WTC11 (cell line): ENCODE measurements at places on chromosomes 5 and 9.

DNA sequence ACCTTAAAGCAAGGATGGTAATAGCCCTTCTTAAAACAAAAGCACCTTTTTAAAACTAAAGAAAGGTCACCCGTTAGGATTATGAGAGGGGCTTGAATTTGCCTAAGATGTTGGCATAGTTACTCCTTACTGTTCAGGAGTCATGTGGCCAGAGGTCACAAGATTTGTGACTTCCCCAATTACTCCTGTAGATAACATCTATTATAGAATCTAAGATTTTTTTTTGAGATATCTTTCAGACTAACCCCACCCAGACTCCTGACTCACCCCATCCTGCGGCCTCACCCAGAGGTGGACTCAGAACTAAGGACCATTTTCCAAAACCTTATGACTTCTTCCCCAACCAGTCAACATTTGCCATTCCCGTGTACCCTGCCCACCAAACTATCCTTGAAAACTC is 2.4 kb downstream of the CD180 start:
- no peak for DNase-seq

DNA sequence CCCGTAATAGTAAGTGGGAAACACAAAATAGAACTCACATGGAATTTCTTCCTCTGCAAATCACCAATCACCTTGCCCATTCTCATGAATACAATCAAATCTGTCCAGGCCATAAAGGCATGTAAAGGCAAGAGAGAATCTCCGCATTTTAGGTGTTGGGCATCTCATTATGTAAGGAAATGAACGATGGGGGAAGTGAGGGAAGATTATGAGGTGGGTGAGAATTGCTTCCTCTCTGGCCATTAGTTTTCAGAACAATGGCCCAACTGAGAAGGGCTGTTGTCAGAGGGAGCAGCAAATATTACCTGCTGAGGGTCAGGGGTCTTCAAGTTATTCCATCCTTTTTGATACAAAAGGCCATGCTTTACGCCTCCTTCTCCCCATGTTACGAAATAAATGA is 455.1 kb downstream of the ARHGEF28 start:
- DNase-seq, result no peak

DNA sequence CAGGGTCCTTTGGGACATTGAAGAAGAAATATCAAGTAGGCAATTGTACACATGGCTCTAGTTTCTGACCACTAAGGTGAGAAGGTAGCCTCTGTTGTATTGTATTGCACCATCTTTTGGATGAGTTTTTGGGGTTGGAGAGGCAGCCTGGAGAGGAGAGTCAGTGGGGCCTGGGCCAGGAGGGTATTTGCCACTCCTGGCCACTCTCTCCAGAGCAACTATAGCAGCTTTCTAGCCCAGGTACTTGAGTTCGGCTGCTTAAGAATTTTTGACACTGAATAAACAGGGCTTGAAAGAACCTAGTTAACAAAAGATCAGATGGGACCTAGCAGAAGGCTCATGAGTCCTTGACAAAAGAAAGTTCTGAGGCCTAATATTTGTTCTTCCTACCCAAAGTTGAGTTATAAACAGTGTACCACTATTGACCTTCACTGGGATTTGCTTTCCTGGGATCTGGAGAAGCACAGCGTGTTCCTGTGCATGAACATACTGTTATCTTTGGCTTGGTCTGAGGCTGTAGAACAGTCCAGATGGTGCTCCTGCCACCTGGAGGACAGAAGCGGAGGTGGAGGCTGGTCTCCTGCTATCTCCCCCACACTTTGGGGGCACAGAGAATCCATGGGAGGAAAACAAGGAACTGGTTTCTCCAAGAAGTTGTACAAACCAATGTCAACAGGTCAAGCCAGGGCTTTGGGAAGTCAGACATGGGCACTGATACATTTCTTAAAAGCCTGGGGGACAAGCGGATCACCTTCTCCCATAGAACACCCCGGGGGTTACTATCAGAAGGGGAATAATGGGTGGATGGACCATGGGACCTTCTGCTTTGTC is 110.4 kb upstream of the LIFR start:
- DNase-seq, result peak; percentile 52

DNA sequence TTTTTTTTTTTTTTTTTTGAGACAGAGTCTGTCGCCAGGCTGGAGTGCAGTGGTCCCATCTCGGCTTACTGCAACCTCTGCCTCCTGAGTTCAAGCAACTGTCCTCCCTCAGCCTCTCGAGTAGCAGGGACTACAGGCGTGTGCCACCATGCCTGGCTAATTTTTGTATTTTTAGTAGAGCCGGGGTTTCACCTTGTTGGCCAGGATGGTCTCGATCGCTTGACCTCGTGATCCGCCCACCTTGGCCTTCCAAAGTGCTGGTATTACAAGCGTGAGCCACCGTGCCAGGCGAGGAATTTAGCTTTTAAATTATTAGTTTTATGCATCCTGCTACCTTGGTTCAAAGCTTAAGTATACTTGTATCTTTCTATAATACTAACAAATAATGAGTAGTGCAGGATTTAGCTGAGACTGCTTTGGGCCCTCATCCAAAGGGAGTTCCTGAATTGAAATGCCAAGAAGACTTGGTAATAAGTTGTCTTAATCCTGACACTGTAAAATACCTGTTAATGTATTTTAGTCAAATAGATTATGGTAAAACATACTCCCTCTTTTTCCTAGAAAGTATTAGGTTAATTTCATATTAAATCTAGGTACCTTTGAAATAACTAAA is 5.0 kb downstream of the CDC42SE2 start:
- no peak for DNase-seq

DNA sequence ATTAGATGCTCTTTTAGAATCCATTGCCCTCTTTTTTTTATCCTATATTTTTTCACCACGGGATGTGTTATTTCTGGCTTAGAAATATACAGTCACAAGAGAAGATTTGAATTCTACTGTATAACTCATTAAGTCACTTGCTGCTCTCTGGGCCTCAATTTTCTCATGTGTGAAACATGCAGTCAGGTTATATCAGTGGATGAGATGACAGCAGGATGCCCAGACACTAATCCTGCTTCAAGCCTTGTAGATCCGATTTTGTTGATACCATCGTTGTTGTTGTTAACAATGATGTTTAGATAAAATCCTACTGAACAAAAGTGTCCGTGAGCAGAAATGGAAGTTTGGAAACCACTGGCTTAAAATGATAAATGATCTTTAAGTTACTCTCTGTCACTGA is 421.9 kb upstream of the DMAC1 start:
- no peak for DNase-seq

GRCh38 chr9:35172878-35173277 is 11.1 kb downstream of the UNC13B start:
- DNase-seq, result no peak

- no peak for DNase-seq
Observed at GRCh38 chr9:70257502-70257901, 1.3 kb upstream of the SMC5 start.

DNA sequence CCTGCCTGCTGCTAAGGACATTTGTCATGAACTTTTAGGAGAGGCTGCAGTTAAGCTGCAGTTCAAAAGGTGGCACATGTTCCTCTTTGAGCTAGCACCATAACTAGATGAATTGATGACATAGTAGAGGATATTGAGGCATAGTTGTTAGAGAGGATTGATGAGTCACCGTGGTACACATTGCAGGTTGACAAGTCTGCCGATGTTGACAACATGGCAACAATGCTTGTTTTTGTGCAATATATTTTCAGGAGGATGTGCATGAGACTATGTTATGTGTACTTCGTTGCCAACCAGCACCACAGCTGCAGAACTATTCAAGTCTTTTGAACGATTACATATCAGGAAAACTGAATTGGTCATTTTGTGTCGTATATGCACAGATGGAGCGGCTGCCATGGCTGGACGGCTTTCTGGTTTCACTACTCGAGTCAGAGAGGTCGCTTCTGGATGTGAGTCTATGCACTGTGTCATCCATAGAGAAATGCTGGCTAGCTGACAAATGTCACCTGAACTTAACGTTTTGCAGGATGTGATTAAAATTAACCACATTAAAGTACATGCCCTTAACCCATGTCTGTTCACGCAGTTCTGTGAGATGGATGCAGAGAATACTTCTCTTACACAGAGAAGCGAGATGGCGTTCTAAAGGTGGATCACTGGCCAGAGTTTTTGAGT is 24.2 kb downstream of the ANP32B start:
- no peak for DNase-seq

DNA sequence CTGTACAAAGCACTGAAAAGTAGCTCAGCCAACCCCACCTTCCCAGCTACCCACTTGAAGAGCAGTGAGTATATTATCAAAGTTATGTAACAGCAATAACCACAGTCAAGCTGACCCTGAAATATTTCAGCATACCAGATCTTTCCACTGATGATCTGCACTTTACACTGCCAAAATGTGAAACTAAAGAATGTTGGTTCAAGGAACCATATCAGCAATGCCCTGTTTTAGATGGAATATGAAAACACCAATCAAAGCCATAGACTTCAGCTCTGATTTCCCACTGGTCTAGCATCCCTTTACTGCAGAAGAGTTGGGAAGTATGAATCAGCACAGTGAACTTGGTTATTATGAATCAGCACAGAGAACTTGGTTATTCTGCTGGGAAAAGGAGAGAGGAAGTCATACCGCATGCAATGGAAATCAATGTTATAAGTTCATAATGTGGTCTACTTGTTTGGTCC is 20.0 kb downstream of the CEMIP2 start:
- no peak for DNase-seq

- DNase-seq, result no peak
Observed at GRCh38 chr5:173718469-173718868, 102.0 kb upstream of the BOD1 start.

GRCh38 chr5:167634432-167634831 is 657.0 kb upstream of the WWC1 start:
- DNase-seq, result no peak

DNA sequence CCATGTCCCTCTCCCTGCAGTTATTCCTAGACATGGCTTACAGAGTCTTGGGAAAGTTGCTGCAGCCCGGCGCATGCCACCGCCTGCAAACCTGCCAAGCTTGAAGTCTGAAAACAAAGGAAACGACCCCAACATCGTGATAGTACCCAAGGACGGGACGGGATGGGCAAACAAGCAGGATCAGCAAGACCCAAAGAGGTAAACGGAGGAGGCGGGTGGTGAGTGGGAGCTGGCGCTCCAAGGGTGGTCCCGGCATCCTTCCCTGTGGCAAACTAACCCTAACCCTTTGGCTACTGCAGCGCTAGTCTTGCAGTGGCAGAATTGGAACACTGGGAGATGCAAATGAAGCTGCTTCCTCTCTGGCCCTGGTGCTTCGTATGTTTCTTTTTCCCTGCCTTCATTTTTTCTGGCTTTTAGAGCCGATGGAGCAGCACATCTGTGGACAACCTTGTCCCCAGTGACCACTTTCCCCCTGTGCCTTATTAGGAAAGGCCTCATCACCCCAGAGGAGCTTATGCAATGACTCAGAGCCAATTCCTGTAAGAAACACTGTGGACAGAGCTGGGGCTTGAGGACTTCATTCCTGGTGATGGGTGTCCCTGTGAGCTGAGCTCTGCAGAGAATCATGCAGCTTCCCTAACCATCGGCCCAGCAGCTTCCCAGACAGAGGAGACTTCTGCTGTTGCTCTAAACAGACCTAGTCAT is 38.9 kb downstream of the PRRC2B start:
- DNase-seq, result no peak

DNA sequence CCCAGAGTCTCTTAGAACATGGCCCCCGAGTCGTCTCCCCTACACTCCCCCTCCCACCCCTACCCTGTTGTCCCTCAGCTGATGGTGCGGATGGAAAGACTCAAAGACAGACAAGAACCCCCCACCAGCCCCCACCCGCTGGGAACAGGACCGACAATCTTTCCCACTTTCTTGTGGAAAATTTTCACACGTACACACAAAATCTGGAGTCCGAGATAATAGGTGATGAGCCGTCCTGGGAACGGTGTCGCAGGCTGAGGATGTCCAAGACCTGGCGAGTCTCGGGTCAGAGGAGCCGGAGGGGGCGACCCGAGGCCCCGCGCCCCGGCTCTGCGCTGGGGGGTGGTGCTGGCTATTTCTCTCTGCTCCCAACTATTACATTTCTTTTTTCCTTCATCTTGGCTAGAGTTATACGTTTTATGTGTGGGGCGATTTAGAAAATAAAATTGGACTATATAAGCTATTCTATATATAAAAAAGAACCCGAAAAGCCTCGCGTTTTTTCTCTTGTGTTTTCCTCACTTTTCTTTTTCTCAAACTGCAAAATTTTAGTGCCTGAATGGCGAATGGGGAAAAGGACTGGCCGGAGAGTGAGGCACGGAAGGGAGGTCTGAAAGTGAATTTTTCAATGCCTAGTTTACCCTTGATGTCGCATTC is 188.8 kb downstream of the MEF2C start:
- DNase-seq, result no peak

DNA sequence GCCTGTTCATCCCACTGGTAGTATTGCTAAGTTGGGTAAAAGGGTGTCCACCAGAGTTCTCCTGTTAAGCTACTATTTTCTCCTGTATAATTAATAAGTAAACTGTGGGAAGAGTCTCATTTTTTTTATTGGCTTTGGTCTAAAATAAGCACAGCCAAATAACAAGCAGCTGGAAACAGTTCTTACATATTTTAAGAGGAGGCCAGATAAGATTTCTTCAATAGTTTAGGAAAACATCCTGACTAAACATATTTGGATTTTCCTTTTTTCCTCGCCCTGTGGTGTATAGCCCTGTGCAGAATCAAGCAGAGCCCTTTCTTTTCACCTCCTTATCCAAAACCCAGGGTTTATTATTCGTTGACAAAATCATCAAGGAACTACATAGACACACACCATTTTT is 122.2 kb upstream of the ZNF608 start:
- DNase-seq, result no peak

DNA sequence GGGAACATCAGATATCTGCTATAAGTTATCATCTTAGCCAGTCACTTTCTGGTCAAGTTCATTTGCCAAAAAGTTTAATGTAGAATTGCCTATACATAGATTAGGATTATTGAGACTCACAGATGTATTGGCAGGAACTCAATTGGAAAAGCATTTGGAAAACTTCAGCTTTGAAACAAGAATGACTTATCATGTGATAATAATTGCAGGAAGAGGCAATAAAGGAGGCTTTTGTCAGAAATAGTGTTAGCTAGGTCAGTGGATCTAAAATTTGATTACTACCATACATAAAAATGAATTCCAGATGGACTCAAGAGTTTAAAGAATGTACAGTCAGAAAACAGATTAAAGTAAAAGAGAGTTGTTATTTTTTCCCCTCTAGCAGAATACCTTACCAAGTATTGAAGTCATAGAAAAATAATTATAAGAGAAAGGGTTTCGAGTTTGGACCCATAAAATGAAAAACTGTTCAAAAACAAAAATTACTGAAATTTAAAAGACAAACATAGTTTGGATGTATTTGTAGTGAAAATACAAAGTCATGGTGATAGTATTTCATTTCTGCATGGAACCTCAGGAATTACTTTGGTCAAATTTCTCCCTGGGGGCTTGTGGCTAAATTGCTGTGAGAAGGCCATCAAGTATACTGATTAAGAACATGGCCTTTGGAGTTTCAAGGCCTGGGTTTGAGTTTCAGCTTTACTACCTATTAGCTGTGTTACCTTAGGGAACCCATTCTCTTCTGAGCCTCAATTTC is 159.9 kb downstream of the TMEM38B start:
- no peak for DNase-seq

DNA sequence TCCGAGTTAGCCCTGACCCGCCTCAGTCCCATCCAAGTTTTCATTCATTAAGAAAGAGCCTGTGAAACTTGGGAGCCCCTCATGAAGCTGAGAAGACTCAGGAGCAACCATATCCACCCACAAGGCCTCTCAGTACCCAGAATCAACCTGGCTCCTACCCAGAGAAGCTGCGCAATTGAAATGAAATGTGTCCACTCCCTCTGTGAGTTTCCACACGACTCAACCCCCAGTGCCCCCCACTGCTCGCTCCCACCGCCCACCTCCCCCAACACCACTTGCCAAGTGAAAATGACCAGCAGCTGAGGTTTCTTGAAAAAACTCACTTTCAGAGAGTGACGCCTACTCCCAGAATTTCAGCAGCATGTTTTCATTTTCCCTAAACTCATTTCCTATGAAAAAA is 104.6 kb downstream of the CDK5RAP2 start:
- DNase-seq, result no peak
